ENCODE measurements at places on chromosomes 3 and 15.

DNA sequence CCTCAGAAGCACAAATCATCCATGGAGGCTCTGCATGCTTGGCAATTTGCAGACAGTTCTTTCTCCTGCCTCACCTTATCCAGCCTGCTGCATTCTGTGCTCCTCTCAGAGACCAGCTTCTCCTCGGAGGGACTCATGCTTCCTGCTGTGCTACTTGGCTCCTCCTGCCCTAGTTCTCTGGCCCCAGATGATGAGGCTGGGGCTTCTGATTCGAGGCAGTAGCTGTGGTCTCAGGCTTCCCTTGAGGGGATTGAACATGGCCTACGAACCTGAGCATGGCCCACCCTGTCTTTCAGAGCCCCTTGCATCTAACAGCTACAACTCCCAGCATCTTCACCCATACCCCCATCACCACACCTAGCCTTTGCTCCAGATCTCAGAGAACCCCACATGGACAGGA lies 6.7 kb downstream of the VIPR1 start:
- DNase-seq, result no peak

GRCh38 chr3:15310491-15311370 lies 21.7 kb downstream of the SH3BP5 start:
- no peak for DNase-seq

GRCh38 chr3:58065700-58066167 lies 57.5 kb downstream of the FLNB start:
- DNase-seq, result no peak

GRCh38 chr15:77569729-77570125 lies 63.0 kb downstream of the LINGO1 start:
- DNase-seq, result peak; percentile 84

GRCh38 chr3:158095814-158096704 lies 10.2 kb downstream of the SHOX2 start:
- DNase-seq, result peak; percentile 53

DNA sequence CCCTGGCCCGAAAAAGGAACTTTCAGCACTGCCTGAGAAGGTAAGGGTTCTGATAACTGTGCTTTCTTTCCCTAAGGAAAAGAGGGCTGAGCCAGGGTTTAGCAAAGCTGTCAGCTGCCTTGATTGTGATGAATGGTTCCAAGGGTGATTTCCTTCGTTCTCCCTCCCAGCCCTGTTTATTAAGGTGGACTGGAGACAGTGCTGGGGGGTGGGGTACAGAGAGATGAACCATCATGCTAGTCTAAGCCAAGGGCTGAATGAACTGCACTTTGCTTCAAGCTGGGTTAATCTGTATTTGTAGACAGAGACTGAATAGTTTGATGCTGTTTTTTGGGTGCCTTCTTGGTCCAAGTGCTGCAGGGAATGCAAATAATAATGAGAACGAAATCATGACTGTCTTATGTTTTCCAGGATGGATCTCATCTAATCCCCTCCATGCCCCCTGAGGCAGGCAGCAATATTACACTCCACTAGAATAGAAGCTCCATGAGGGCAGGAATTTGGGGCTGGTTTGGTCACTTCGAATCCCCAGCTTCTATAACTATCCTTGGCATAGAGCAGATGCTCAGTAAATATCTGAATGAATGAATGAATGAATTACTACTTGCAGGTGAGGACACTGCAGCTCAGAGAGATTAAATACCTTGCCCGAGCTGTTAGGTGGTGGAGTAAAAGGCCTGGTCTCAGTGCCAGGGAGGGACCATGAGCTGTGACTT lies 10.9 kb downstream of the PXYLP1 start:
- no peak for DNase-seq

DNA sequence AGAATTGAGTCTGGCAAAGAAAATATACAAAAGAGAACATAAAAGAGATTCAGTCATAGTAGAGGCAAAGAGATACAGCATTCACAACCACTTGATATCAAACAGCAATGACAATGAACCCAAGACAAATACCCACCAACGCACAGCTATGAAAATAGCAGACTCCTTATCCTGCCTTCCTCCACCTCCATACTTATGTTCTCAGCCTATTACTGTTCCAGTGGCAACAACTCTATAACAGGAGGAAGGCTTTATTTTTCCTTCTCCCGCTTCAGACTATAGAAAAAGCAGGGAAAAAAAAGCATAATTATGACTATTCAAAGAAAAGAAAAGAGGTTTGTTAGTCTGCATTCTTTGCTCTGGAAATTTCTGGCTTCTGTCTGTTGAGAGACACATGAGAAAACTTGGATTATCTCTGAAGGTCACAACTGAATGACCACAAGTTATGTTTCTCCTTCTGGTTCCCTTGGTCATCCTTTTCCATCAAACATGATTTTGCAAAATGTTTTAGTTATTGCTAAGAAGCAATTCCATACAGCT lies 81.2 kb upstream of the PLXND1 start:
- DNase-seq, result no peak

- DNase-seq, result no peak
These were observed 204.5 kb upstream of the ST8SIA2 start for GRCh38 chr15:92189166-92189565.

DNA sequence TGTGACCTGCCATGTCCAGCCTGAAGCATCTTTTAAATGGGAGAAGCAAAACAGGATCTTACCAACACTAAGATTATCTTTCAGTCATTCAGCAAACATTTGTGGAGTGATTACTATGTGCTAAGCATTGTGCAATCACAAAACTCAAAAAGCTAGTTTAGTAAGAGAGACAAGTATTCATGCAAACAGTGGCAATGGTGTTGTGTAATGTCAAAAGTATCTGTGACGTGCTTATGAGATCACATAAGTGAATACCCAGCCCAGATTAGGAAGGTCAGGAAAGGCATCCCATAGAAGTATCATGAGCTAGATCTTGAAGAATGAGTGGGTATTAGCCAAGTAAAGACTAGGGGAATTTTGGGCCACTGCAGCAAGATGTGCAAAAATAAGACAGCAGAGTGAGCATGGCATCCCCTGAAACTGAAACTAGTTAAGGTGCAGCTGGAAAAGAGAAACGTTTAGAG lies 32.1 kb downstream of the SEC62 start:
- DNase-seq, result no peak

- DNase-seq, result no peak
These were observed 151.4 kb downstream of the SHQ1 start for GRCh38 chr3:72696815-72697214.

DNA sequence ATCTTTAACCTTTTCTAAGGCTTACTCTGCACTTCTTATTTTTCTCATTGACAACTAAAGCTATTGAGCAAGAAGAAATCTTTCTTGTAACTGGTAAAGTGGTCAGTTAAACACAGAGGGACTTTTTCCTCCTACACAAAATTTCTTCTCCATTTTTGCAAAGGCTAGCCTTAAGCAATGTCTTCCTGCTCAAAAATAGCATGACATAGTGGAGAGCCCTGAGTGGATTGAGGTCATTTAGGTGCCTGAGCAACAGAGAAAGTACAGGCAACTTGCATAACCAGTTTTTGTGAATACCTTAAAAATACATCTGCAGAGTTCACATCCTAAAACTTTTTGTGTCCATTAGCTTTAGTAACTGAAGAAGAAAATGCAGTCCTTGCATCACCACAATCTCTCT lies 144.7 kb upstream of the TTC14 start:
- no peak for DNase-seq

- DNase-seq, result no peak
These were observed 32.0 kb downstream of the RAB11A start for GRCh38 chr15:65901336-65901735.

- peak; percentile 98 for DNase-seq
These were observed at the start of gene FEM1B for GRCh38 chr15:68277603-68278344. FEM1B (plus strand) TSS chr15:68277745; CDS start chr15:68278418, 673 bp downstream.

- DNase-seq, result no peak
These were observed 121.2 kb downstream of the MECOM start for GRCh38 chr3:169542331-169542751.

DNA sequence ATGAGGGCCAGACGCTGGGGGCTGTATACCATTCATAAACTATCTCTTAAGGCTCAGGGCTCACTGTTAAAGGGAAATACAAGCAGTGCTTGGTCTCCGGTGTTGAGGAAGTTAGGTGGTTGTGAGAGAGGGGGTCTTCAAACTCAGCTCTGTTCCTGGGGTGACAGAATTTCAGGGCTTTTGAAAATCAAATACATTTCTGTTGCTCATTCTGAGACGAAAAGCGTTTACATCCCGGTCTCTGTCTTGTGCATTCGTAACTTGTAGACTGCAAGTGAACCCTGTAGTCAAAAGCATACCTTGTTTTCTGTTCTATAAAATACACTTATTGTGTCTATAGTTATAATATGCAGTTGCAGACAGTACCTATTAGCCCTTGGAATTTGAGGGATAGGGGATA lies 1.7 kb downstream of the SLCO3A1 start:
- no peak for DNase-seq

DNA sequence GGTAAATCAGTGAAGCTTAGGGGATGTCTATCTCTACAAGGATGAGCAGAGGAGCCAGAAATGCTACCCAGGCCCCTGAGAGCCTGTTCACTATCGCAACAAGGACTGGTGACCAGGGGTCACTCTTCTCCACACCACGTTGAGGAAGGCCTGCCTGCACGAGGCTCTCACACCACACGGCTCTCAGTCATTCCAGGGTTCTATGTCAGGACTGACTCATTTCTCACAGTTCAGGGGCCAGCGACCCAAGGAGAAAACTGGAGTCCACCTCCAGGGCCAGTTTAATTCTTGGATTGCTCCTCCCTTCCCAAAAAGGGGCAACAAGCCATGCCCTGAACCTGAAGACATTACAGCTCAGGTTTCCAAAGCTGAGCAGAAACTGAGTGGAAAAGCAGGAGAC lies 33.9 kb downstream of the ANP32A start:
- no peak for DNase-seq
